ENCODE measurements at places on chromosomes 7 and 10.

DNA sequence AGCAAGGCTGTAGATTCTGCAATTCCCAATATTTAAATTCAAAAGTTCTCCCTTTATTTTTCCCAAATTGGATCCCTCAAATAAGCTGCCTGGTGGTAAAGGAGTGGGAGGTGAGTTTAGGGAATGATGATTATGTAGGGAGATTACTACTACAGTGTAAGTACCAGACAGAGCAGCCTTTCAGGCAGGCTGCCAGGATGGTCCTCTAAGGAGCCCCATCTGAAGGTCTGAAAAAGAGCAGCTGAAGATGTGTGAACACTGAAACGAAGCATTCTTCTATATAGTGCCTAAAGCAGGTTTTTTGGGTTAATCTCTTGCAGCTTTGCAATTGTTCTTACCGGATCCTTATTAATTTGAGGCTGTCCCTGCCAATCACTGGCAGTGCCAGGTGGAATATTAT, 84.7 kb downstream of the CREB5 start:
- no peak for DNase-seq

- DNase-seq = no peak
Measured at GRCh38 chr10:6130848-6131470, 42.1 kb downstream of the RBM17 start.

GRCh38 chr7:116810267-116811116, 51.9 kb upstream of the CAPZA2 start:
- DNase-seq = no peak

DNA sequence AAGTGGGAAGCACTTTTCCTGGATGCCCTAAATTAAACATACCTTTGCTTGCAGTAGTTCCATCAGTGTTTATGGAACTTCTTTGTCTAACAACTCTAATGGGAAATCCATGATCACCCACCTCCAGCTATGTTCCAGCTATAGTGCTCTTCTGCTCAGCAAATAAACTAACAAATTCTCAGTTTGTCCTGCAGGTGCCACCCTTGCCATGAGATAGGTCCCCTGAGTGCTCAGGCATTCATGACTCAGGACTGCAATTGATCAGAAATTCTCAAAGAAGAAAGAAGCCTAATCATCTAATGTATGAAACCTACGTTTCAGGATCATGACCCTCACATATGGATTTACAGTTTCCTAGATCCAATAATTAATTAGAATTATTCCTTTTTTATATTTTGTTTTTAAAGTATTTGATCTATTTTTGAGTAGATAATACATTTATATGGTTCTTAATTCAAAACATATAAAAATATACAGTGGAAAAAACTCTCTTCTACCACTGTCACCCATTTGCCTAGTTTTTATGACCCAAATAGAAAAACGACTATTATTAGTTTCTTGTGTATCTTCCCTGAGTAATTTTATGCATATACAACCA, 48.7 kb upstream of the DYNC1I1 start:
- no peak for DNase-seq
